Activated naive CD8-positive, alpha-beta T cell treated with anti-CD3 and anti-CD28 coated beads, Interleukin-2, amount 50 U/mL, for 16 hours (primary cell): ENCODE measurements at places on chromosomes 7 and 10.

- DNase-seq = no peak
Measured at GRCh38 chr7:46979439-46979838, 602.5 kb downstream of the TNS3 start.

GRCh38 chr10:71810048-71810750 is 36.9 kb upstream of the VSIR start:
- DNase-seq = no peak

GRCh38 chr10:128083191-128083895 is 42.9 kb downstream of the MKI67 start:
- no peak for DNase-seq

GRCh38 chr7:7799138-7799537 is 80.7 kb upstream of the RPA3 start:
- no peak for DNase-seq

GRCh38 chr10:108545921-108546320 is 1377.4 kb downstream of the XPNPEP1 start:
- no peak for DNase-seq

DNA sequence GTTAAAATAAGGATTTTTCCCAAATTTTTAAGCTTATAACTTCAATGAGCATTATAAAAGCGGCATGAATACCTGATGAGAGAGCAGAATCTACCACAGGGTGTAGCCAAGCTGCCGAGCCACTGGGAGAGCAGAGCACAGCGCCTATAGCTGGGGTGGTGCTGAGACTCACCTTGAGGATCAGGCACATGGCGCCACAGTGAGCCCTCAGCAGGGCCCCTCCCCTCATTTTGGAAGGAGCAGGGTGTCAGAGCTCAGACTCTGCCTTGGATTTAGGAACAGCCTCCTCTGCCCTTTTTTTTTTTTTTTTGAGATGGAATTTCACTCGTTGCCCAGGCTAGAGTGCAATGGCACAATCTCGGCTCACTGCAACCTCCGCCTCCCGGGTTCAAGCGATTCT is 118.6 kb downstream of the SRPK2 start:
- DNase-seq = no peak

GRCh38 chr10:131670341-131670740 is 230.5 kb upstream of the PPP2R2D start:
- no peak for DNase-seq

DNA sequence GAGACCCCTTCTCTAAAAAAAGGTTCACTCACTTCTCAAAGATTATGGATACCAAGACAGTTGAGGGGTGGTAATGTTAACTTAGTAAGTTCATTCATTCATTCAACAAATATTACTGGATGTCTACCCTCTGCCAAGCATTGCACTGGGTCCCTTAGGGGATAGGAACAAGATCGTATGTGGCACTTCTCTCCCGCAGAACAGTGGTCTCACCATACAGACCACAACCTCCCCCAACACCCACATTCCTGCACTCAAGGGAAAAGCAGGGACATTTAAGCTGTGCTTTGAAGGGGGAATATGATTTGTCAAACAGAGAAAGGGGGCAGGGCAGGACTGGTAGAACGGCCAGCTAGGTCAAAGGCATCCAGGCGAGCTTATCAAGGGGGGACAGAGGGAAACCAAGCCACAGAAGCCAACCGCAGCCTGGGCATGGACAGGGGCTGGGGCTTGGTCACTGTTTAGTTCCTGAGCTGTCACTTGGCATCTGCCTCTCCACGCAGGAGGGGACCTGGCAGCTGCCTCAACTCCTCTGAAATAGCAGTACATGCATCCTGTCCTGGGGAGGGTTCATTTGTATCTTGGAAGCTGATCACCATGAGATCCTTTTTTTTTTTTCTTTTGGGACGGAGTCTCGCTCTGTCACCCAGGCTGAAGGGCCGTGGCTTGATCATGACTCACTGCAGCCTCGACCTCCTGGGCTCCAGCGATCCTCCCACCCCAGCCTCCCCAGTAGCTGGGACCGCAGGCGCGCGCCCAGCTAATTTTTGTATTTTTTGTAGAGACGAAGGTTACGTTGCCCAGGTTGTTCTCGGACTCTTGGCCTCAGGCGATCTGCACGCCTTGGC is 949 bp upstream of the CLIP2 start:
- no peak for DNase-seq

GRCh38 chr7:124033095-124033806 is 384 bp upstream of the TMEM229A start:
- DNase-seq = no peak

- no peak for DNase-seq
Measured at GRCh38 chr7:22681852-22682657, 44.9 kb upstream of the IL6 start.

- DNase-seq = no peak
Measured at GRCh38 chr7:25361863-25362262, 133.6 kb upstream of the NPVF start.

DNA sequence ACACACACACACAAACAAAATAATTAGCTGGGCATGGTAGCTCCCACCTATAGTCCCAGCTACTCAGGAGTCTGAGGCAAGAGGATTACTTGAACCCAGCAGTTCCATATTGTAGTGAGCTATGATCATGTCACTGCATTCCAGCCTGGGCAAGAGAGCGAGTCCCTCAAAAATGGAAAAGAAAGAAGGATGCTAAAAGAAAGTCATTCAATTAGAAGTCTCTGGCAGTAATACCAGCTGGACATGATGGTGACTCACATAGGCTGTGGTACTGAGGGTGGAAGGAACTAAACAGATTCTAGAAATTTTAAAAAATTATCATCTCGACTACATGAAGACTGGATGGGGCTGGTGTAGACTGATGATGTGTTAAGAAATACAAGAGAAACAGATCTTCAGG is 385.3 kb downstream of the ETV1 start:
- DNase-seq = no peak

DNA sequence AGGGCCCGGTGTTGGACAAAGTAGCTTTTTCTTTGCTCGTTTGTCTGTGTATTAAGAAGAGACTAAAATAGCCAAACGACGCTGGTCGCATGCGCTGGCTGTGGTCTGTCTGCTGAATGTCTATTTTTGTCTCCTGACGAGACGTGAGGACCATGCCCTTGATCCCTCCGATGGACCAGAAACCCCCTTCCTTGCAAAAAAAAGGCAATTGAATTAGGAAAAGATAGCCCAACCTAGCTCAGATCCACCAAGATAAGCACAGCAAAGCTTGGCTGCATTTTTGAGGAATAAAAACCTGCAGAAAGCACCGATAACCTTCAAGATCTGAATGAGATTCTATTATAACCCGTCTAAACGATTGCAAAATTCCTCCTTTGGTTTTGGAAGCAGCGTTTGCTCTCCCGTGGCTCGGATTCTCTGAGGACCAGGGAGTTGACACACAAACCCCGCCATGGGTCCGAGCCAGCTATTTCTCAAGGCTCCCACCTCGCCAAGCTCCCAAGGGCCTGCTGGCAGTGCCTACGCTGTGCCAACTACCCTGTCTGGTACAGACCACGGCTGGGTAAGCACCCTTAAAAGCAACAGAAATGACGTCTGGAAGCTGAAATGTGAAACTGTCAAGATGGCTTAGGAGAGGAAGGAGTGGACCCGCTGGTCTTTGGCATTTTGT is 17.7 kb upstream of the TTYH3 start:
- no peak for DNase-seq

GRCh38 chr10:59557052-59557451 is 152.6 kb downstream of the SLC16A9 start:
- no peak for DNase-seq

DNA sequence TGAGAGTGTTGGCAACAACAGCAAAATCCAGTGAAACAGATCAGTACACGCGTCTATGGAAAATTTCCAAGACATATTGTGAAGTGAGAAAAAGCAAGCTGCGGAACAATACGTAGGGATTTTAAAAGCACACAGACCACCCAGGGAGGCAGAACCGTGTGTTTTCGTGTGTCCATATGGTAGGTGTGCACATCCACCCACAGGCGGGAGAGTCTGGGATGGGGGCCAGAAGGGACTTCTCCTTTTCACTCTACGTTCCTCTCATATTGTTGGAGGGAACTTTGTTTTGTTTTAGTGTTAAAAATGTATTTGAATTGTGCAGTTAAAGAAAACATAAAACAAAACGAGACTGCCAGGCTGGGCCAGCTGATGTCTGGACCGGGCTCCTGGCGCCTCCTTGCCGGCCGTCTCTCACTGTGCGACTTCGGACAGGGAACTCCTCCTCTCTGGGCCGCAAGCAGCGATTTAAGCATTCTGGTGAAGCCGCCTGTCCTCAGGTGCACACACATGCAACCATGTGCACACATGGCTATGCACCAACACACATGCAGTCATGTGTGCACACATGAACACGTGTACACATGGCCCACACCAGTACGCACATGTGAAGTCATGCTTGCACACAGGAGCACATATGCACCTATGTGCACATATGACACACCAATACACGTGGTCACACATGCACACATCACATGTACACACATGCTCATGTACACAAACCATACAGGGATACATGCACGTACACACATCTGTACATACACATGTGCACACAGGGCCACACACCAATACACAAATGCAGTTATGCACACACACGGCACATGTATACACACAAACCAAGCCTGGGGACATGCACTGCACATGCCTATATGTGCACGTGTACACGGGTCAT is 141.1 kb downstream of the ELFN1 start:
- DNase-seq = no peak

DNA sequence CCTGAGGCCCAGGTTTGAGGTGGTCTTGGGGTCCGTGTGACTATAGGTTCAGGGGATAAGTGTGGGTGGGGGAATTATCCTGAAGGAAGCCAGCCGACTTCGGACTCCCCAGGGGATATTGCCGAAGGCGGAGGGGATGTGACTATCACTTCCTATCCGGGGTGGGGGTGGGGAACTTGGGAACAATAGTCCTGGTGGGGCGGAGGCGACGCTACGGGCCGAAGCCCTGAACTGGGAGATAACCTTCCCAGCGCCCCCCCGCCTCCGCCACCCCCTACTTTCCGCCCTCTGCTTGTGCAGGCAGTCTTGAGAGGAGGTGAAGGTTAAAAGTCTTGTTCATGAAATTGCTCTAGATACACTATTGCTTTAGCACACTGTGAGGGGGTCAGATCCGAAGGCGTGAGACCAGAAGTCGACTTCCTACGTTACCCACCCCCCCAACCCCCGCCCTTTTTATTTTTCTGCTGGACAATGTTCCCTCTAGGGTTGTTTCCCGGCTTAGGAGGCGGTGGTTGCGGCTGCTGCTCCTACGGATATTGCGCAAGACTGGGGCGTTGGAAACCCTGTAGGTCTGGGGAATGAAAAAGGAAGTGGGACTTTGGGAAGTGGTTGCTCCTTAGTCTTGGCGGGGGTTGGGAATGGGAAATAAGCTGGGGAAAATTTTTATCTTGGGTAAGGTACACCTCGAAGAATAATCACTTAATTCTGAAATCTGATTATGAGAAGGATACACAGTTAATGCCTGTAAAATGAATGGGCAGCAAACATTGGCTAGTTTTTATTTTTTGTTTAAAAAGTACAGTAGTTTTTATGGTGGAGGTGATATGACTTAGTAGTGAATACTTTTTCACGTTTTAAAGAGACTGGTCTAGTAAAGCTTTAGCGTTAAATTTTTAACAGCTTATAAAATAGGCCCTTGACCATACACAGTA is 1.5 kb downstream of the PTPN12 start:
- no peak for DNase-seq

- no peak for DNase-seq
Measured at GRCh38 chr7:77306231-77307067, 106.8 kb upstream of the FGL2 start.

- DNase-seq = no peak
Measured at GRCh38 chr7:113113912-113114311, 4.4 kb downstream of the SMIM30 start.

DNA sequence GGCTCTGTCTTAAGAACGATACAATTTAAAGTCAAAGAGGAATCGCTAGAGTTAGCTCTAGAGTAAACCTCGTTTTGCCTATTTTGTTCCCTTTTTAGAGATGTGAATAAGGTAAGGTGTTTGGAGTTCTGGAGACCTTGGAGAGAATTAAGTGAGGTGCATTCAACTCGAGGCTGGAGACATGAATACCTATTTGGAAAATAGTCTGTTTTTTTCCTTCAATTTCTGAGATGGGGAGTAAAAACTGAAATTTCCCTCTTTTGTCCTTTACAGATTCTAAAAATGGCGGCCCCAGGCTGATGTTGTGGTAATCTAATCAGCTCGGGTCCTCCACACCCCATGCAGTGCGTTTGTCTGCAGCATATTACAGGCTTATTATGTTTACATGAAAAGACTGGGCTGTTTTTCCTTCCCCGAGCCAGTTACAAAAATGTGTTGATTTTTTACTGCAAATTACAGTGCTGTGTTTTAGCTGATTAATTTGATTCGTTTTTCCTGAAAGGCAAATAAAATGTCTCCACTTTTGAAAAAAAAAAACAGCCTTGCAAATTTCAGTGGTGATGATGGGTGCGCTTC is 1.5 kb downstream of the KMT2E start:
- no peak for DNase-seq

DNA sequence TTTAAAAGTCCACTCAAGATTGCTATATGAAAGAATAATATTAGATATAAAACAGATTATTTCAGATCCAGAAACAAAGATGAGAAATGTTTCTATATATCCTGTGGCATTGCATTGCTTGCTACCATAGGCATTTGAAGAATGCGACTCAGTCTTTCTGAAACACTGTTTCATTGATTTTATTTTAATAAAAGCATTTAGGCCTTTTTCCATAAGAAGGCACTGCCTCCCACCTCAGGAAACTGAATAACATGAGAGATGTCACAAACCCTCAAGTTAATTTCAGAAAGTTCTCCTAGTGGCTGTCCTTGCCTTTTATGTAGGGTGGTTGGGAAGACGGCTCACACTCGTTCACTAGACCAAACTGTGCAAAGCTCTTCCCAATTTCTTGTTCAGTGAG is 23.3 kb downstream of the PRPS1L1 start:
- DNase-seq = no peak

- no peak for DNase-seq
Measured at GRCh38 chr10:7188456-7189050, 222.3 kb downstream of the SFMBT2 start.

DNA sequence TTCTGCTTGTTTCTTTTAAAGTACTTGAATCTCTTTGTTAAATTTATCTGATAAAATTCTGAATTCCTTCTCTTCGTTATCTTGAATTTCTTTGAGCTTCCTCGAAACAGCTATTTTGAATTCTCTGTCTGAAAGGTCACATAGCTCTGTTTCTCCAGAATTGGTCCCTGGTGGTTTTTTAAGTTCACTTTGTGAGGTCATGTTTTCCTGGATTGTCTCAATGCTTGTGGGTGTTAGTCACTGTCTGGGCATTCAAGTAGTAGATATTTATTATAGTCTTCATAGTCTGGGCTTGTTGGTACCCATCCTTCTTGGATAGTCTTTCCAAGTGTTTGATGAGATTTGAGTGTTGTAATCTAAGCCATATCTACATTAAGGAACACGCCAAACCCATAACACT is 1060.6 kb downstream of the LRMDA start:
- DNase-seq = no peak

DNA sequence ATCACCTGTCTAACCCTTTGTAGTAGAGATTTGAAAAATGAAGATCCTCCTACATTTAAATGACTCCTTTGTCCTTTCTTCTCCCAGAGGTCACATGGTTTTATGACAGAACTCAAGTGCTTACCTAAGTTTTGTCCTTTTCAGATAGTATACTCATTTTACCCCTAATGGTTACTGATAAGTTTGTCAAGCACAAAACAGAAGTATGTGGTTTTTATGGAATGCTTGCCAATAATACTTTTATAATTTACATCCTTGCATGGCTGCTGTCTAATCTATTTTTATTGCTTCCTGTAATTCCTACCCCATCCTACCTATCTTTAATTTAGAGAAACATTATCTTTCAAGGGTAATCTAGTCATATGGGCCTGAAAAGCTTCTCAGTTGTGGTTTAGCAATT is 37.5 kb downstream of the HELLS start:
- DNase-seq = no peak

GRCh38 chr10:72069751-72070526 is 18.4 kb downstream of the SPOCK2 start:
- DNase-seq = no peak
